ENCODE measurements at places on chromosomes 4 and X.

GRCh38 chrX:106952988-106953387, 32.8 kb downstream of the CLDN2 start:
- DNase-seq: no peak

GRCh38 chrX:15579778-15580747, 20.7 kb downstream of the ACE2 start:
- DNase-seq: no peak

GRCh38 chrX:48578661-48579128, 4.4 kb downstream of the RBM3 start:
- DNase-seq: no peak

DNA sequence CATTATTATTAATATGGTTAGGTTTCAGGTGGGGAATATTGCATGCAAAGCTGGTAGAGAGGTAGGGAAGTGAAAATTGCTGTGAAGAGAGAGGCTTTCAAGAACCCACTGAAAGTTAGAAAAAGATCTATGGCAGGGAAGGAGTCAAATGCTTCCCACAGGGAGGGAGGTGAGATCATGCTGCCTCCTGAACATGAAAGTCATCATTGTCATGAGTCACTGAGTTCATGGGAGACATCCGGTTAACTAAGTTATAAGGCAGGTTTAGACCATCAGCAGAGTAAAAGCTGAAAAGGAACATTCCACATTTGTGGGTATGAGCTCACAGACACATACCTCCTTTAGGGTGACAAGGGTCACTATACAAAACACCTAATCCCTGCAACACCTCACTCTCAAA, 16.2 kb downstream of the GATB start:
- DNase-seq: no peak

- DNase-seq: no peak
Observed at GRCh38 chr4:23097251-23097650, 404.5 kb downstream of the GBA3 start.

GRCh38 chr4:66284991-66285451, 614.7 kb upstream of the EPHA5 start:
- no peak for DNase-seq

DNA sequence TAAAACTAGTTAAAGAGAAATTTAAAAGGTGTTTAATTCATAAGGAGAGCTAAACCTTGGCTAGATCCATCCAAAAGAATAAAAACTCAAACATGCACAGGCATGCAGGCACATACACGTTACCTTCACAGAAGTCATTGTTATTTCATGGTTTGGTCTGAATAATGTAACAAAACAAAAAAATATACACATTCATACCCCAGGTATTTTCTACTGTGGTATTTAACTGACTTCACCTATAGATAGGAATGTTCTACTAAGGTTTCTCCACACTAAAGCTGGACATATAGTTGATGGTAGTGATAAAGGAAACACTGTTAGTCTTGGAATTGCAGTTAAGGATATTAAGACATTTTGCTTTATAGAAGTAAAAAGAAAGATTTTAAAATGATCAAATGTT, 283.6 kb upstream of the PCDH10 start:
- DNase-seq: no peak

- no peak for DNase-seq
Observed at GRCh38 chr4:156137679-156138473, 184.2 kb upstream of the CTSO start.

DNA sequence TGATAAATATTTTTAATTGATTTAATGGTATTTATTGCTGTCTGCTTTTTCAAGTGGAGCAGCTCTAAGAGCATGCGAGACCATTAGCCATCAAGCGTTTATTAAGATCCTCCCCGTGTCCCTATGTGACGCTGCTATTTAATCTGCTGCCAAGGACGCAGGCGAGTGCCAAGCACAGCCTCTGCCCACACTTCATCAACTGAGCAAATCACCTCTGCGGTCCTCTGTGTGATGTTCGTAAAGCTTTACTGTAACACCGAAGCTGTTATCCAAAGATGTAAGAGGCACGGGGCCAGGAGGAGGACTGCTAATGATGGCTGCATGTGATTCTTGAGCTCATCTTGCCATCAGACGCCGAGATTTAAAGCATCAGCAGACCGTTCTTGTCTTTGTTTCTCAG, 79.5 kb downstream of the STOX2 start:
- no peak for DNase-seq

DNA sequence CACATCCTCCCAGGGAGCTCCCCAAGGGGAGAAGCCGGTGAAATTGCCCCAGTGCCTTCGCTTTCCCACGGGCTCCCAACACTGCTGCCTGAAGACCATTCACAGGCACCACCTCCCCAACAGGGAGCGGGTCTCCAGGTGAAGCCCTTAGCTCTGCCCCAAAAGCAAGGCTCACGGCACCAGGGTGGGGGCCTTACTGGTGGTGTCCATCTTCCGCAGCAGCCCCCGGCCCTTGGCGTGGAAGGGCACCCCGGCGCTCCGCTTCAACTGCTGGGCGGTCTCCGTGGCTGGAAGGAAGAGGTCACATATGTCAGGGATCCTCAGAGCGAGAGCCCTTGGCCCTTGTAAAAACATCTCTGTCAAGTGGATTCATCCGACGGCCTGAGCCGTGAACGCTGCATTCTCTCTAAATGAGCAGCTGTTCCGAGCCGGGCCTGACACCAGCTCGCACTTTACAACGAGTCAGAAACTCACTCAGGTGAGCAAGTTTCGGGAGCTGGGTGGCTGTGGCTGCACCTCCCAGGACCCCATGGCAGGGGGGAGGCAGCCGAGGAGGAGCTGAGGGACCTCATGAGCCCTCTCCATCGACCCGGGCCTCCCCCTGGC, 20.9 kb downstream of the NELFA start:
- no peak for DNase-seq

GRCh38 chr4:157502656-157503055, 282.1 kb downstream of the GRIA2 start:
- DNase-seq: no peak

- no peak for DNase-seq
Observed at GRCh38 chrX:19595043-19595677, 79.9 kb upstream of the MAP3K15 start.

DNA sequence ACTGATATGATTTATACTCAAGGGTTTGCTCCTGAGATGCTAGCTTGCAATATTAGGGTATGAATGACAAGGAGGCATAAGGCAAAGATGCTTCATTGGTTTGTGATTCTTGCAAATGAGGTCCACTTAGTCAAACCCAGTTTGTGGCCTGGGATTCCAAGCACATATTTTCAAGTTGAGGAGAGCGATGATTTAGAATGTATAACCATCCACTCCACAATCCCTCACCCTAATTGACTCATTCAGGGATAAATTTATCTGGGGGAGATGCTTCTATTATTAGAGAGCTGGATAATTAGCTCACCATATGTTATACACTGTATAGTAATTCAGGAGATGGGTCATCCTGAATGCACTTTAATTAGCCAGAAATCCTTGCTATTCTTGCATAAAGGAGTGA, 118.3 kb upstream of the PUDP start:
- no peak for DNase-seq

- no peak for DNase-seq
Observed at GRCh38 chrX:118143578-118143977, 27.0 kb upstream of the KLHL13 start.

- DNase-seq: no peak
Observed at GRCh38 chr4:122826079-122826527, 528 bp upstream of the FGF2 start.

GRCh38 chr4:162274354-162274753, 110.6 kb upstream of the FSTL5 start:
- no peak for DNase-seq

- no peak for DNase-seq
Observed at GRCh38 chr4:60934566-60935295, 265.4 kb upstream of the ADGRL3 start.

GRCh38 chr4:118417325-118417724, 64.5 kb upstream of the PRSS12 start:
- DNase-seq: no peak

- no peak for DNase-seq
Observed at GRCh38 chr4:41174444-41174843, 39.9 kb downstream of the APBB2 start.

- no peak for DNase-seq
Observed at GRCh38 chr4:99043346-99043745, 45.2 kb downstream of the ADH5 start.

- DNase-seq: no peak
Observed at GRCh38 chrX:117982694-117983392, 133.8 kb downstream of the KLHL13 start.

- peak; percentile 21 for DNase-seq
Observed at GRCh38 chr4:152696764-152697261, 17.0 kb upstream of the TMEM154 start.

DNA sequence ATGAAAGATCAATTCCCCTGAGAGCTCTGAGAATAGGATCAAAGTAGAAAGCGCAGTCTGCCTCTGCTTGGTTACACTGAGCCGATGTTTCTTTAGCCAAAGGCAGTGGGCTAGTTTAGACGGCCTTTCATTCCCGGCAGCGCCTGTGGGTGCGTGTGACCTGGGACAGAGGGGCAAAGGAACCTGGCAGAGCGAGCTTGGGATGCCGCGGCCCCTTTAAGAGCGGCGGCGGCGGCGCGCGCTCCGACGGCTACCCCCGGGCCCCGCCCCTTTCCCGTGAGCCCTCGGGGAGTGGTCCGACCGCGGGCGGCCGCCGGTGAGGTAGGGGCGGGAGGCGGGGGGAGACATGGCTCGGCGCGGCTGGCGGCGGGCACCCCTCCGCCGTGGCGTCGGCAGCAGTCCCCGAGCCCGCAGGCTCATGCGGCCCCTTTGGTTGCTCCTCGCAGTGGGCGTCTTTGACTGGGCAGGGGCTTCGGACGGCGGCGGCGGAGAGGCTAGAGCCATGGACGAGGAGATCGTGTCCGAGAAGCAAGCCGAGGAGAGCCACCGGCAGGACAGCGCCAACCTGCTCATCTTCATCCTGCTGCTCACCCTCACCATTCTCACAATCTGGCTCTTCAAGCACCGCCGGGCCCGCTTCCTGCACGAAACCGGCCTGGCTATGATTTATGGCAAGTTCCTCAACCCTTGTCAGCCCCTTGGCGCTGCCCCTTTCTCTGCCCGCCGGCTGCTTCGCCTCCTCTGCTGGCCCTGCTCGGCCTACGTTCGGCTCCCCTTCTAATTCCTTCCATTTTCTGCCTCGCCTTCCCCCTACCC, at the start of gene SLC9A6:
Gene SLC9A6 (plus strand): TSS at position 279 of the 816 bp plus-strand sequence. CDS start 224 bp downstream, at position 503.
- DNase-seq: peak; percentile 65

- no peak for DNase-seq
Observed at GRCh38 chr4:7048642-7049041, 5.5 kb downstream of the TADA2B start.

DNA sequence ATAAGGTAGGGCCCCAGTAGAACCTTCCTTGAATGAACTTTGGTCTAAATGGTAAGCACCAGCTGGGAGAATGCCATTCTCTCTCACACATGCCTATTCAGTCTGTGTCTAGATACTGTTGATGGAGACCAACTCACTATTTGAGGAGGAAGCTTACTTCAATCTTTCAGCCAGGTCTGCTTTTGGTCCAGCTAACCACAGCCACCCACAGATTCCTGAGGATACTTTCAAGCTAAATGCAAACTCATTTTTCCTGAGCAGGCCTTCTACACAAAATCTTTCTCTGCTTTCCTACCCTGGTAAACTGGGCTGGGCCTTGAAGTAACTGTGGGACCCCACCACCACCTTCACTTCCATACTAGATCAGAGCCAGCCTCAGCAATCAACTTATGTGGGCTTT, 76.9 kb upstream of the KLF3 start:
- no peak for DNase-seq

DNA sequence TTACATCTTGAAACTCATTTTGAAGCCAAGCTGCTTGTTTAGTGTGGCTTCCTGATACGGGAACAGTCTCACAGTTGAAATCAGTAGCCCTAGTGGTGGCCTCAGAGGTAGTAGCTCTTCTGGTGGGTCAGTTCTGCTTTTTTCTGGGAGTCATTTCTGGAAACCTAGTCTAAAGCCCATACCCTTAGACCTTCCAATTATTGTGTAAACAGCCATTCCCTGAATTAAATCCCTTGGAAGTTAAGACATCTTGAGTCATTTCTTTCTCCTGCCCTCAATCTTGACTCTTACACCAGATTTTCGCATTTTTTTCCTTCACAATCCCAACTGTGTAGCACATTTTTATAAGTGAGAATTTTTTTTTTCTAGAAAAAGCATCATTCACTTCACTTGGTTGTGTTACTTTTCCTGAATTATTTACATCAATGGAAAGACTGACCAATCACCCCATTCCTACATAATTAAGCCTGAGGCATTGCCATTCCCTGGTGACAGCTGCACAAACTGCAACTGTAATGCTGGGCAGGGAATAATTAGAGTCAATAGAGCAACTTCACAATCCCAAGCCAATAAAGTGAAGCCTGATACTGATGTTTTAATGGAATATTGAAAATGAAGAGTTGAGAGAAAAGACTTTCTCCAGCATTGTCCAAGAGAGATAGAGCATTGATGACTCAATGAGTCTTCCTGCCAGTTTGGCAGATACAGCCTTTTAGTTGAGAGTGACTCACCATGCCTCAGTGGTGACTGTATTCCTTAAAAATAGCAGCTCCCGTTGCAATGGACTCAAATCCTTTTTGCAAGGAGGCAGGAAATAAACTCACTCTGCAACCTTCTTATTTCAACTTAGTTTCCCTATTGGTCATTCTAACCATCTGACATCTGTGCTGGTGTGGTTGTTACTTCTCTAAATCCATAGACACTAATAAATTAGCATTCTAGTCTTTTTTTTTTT, 13.0 kb upstream of the SEPSECS start:
- no peak for DNase-seq

- DNase-seq: no peak
Observed at GRCh38 chrX:72305286-72306084, at the start of gene CITED1. CITED1 (minus strand) TSS chrX:72305914; CDS start chrX:72302869, 3,045 bp downstream.

DNA sequence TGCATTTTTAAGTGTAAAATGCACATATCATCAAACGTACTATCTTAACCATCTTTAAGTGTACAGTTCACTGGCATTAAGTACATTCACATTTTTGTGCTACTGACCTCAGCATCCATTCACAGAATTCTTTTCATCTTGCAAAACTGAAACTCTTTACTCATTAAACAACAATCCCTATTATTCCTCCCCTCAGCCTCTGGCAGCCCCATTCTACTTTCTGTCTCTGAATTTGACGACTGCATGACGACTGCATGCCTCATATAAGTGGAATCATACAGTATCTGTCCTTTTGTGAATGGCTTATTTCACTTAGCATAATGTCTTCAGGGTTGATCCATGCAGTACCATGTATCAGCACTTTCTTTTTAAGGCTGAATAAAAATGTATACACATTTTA, 38.7 kb downstream of the CNKSR2 start:
- no peak for DNase-seq

DNA sequence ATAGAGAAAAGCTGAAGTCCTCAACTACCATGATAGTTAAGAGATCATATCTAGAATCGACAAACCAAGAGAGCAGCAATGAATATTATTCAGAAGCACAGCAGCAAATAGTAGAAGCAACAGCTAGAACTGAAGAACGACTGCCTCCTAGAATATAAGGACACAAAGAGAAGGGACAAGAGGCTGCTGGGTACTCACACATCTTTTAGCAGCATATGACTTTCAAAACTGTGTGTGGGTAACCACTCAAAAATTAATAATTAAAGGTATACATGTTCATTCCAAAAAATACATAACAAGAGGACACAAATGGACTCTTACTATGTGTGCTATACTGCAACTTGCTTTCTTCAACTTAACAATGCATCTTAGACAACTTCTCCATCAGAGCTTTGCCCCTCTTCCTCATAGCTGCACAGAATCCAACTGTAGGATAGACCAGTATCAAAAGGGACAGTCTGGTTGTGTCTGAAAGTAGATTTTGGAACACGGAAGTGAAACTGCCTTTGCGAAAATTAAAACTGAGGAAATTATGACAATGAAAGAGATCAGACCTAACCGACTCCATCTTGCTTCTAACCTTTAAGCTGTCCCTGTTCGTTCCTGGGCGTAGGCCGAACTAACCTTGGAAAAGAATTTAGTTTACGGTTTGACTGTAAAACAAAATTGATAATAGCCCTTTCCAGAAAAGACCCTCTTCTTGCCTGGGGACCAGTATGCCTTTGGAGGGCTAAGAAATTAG, 125.7 kb downstream of the SH3KBP1 start:
- DNase-seq: no peak
